ENCODE measurements at places on chromosomes 3 and 15. TPM values are rescaled to one million over a fixed set of nuclear protein-coding genes. Genes with fewer than 3 reads are reported as not detected.

Gene ISL2
- 4.8 TPM for total RNA-seq

Gene INKA1
- total RNA-seq, result not detected

Gene PLA2G4F
- total RNA-seq, result 5.2 TPM

Gene ENTPD3
- total RNA-seq, result 0.21 TPM

Gene OR5K2
- not detected for total RNA-seq

Gene SLC2A2
- not detected for total RNA-seq

All from kidney epithelial cell (primary cell).